ENCODE measurements at places on chromosomes 1 and 21.

GRCh38 chr1:194717334-194717733 lies 1530.9 kb upstream of the B3GALT2 start:
- DNase-seq = no peak

DNA sequence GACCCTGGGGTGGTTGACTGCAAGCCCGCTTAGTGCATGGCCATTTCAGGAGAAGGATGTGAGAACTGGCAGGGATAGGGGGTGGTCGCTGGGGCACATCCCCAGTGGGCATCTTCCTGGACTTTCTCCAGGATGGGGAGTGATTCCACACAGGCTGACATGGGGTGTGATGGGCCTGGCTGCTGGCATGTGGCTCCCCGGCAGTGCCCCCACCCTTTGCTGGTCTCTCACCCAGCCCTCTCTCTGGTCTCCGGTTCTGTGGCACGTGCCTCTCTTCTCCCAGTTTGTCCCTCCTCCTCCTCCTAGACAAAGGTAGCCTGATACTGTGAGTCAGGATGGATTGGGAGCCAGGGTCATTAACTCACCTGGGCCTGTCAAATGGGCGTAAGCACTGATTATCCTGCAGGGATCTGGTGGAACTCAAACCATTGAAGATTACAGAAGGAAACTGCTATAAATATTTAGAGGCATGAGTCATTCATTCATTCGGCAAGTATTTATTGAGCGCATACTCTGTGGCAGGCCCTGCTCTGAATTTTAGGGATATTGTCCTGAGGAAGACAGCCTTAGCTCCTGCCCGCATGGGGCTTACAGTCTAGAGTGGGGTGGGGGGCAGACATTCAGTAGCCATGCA lies 23.6 kb upstream of the EPS8L3 start:
- DNase-seq = no peak

GRCh38 chr1:180085331-180085730 lies 69.3 kb upstream of the QSOX1 start:
- DNase-seq = no peak

GRCh38 chr1:40636777-40637176 lies 28.7 kb downstream of the RIMS3 start:
- DNase-seq = no peak

- DNase-seq = no peak
These were observed 289.8 kb upstream of the POU3F1 start for GRCh38 chr1:38336301-38336923.

GRCh38 chr1:212950243-212951125 lies at the start of gene VASH2:
VASH2 (plus strand) TSS chr1:212950541; CDS start chr1:212951543, 1,002 bp downstream.
- DNase-seq = peak; percentile 77

- no peak for DNase-seq
These were observed 233.9 kb upstream of the CAMK1G start for GRCh38 chr1:209349363-209350308.

GRCh38 chr1:75625795-75626194 lies 14.9 kb upstream of the SLC44A5 start:
- no peak for DNase-seq

GRCh38 chr1:205449750-205450443 lies 5.9 kb downstream of the BLACAT1 start:
- DNase-seq = no peak

GRCh38 chr1:248855580-248855979 lies 3.3 kb downstream of the ZNF692 start:
- no peak for DNase-seq

DNA sequence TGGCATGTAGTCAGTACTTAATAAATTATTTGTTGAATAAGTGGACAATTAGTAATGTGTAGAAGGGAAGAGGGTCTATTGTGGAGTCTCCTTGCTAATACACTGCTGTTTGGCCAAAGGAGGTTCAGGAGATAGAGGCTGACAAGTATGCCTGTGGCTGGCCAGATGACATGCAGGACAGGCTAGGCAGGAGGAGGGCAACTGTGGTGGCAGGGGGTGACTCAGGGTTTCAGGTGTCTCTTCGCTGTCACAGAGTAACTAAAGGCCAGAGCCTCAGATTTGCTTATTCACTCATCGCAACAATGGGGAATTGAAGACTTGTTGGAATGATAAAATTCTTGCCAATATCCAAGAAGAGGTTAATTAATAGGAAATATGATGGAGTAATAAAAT lies 33.1 kb downstream of the THRAP3 start:
- no peak for DNase-seq
